Vagina (tissue), 2 donors: ENCODE measurements at places on chromosomes 2 and 18. TPM values are rescaled to one million over a fixed set of nuclear protein-coding genes. Genes with fewer than 3 reads are reported as not detected.

GRCh38 chr2:127810619-127811396 is at the start of gene WDR33:
TSS of gene WDR33 (minus strand) at chr2:127811171. CDS start at chr2:127770981, 40,190 bp downstream.
- no peak for DNase-seq
- no peaks in the 10 kb centered on the region for H3K36me3 ChIP-seq
- H3K27ac ChIP-seq = peak within 1 kb of the TSS; percentile 95
- H3K4me1 ChIP-seq = peaks cover 40% of the 10 kb centered on the region

DNA sequence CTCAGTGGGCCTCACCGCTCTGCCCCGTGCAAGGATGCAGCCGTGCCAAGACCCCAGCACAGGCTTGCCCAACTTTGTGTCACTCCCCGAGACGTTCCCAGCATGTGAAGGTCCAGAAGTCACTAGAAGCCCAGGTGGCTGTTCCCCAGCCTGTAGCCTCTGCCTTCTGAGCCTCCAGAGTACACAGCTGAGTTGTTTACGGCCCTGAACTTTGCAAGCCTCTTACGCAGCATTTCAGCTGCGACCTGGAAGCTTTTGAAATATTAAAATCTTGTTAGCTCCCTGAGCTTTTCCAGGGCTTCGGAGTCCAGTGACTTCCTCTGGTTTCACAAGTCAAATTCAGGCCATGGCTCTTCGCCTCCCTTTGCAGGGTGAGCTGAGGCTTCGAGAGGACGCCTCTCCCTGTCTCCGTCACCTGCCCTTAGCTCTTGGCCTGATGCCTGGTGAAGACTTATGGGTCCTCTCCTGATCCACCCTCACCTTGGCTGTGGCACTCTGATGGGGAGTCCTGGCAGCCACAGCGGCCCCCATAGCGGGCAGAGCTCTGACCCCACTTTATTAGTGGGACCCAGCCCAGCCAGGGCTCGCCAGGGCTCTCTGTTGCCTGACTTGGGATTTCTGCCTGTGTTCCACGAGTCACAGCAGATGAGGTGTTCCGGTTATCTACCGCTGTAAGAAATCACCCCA is 76.5 kb upstream of the HPCAL1 start:
- no peak for DNase-seq
- no peak overlapping the region for H3K4me3 ChIP-seq
- H3K4me1 ChIP-seq = no peaks in the 10 kb centered on the region
- H3K27me3 ChIP-seq = no peaks in the 10 kb centered on the region

STK11IP gene
- total RNA-seq = 11.3 TPM

APLF gene
- total RNA-seq = 18.7 TPM

DYNAP gene
- not detected for total RNA-seq

CD8B gene
- total RNA-seq = 10.6 TPM
